ENCODE measurements at places on chromosomes 12 and 14.

DNA sequence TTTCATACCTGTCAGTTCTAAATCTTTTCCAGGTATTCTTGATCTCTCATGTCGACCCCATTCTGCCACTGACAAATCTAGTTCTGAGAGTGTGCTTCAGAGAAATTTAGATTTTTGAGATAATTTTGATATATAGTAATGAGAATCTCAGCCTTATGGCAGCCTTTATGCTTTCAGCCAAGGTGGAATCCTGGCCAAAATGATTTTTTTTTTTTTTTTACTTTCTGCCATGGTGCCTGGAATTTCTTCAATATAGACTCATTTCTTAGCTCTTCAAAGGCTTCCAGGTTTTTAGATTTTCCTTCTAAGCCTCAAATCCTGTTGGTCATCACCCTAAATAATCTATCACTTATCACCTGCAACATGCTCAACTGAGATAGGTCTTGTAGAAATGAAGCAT is 926.6 kb downstream of the NRXN3 start:
- DNase-seq: no peak

DNA sequence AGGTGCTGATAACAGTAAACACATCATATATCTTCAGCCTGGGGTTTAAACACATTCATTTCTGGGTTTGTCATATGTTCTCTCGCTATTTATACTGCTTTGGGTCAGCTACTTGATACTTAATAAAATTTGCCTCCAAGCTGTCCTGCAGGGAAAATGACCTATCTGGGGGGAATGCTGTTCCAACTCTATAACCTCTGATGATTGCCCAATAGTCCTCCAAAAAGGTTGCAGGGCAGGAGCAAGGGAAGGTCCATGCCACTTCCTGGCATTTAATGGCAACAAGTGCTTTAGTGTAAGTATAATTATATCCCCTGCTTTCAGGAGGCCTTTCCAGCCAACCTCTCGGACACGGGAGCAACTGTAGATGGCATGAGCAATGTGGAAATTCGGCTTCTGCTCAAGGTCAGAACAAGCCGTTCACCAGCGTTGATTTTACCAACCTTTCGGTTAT is 198.0 kb upstream of the EEA1 start:
- DNase-seq: no peak

DNA sequence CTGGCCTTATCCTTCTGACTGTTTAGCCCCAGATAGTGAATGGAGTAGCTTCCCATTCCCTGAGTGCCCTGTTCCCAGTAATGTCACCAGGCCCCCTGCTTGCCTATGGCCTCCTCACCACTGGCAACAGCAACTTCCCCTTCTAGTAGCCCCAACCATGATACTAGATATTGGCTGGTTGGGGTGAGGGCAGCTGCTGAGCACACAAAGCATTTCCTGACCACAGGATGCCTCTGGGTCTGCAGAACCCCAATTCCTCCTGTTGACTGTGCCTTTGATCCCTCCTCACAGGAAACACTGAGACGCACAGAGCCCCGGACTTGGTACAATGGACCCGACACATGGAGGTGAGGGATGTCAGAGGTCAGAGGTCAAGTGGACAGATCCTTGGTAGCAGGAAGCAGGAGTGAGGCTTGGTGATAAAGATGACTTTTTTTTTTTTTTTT is 597 bp downstream of the SOAT2 start:
- DNase-seq: no peak

- no peak for DNase-seq
These were observed 3.1 kb downstream of the DHRS2 start for GRCh38 chr14:23639048-23639890.

- no peak for DNase-seq
These were observed 19.9 kb downstream of the BDKRB2 start for GRCh38 chr14:96224480-96225096.

- peak; percentile 60 for DNase-seq
These were observed 29.1 kb upstream of the GCH1 start for GRCh38 chr14:54931598-54932340.

DNA sequence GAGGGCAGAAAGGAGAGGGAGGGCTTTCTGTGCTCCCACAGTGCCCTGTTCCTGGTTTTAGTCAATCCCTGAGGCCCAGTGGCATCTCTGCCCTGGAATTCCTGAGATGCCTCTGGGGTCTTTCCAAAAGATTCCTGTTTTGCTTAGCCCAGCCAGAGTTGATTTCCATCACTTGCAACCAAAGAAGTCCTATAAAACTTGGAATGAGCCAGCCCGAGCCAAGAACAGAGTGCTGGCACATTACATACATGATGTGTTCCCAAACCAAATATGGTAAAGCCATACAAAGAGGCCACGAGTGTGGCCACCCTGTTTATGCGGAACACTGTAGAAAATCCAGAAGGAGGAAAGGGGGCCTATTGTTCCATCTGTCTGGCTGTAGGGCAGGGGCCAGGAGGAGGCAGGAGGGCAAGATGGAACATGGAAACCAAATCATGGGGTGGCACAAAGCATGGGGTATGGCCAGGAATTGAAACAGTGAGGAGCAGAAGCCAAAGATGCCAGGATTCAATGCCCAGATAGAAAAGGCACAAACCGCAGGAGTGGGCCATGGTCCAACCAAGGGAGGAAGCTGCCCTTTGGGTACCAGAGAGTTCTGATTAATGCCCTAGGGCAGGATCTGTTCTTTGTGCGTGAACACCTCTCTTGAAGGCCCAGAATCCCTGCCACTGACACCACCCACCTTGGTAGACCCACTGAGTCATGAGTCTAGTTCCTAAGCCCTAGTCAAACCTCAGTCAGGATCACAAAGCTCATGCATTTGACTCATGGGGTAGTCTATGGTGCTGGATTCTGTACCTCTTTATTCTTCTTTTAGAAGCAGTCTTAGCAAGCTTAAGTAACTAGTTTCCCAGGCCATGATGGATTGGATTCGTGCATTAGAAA is 75.2 kb downstream of the LRRC74A start:
- DNase-seq: no peak

DNA sequence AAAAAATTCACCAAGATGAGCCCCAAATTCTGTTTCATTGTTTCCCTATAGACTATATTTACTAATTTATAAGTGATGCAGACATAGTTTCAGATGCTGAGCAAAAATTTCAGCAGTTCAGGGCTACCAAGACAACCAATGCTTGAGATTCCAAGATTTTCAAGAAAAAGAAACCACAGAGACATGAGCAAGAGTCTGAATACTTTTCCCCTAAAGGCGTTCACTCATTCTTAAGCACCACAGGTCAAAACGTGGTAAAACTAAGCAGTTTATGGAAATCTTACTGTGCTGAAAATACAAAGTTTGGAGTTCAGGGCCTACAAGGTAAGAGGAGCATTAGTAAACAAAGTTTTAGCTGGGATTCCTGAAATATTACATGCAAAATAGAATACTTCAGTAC is 221.2 kb downstream of the KCNH5 start:
- DNase-seq: no peak

DNA sequence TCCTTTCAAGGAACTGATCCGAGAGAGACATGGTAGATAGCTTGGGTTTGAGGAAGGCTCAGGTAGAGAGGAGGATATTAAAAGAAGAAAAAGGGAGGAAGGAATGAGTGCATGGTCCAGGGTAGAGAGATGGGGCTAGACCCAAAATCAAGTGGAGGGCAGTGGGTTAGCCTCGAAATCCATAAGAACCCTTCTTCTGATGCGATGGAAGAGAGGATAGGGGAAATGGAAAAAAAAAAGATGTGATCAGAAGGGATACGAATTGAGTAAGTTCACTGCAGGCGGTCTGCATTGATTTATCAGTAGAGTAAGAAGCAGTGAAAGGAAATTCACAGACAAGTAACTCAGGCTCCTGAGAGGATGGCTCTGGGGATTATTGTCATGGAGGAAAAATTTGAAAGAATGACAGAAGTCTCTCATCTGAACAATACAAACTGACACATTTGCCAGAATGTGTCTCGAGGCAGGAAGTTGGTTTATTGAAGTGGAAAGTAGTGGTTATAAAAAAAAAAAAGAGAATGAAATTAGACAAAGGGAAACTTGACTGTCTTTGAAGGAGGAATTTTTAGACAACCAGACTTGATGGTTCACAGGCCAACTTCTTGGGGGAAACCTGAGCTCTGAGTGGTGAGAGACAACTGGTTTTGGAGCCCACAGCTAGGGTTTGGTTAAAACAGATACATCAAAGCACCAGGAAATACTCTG is 10.2 kb downstream of the PPFIBP1 start:
- no peak for DNase-seq

- no peak for DNase-seq
These were observed 950.9 kb downstream of the DIO2 start for GRCh38 chr14:79260406-79260805.

DNA sequence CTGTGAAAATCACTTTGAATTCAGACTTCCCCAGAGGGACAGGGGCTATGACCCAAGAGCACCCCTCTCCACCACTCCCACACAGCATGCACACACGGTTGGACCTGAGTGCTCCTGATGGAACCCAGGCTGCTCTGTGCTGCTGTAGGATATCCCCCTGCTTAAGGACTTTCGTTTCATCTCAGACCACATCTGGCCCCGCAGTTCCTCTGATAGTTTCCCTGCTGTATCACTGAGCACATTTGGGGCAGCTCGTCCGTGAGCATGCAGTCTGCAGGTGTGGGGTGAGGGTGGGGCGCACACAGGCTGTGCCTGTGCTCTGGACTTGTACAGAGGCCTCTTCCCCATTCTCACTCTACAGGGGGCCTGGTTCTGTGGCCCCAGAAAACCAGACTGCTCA is 345.2 kb upstream of the FKBP4 start:
- DNase-seq: no peak

- peak; percentile 26 for DNase-seq
These were observed 101.2 kb upstream of the STXBP6 start for GRCh38 chr14:25150934-25151790.

DNA sequence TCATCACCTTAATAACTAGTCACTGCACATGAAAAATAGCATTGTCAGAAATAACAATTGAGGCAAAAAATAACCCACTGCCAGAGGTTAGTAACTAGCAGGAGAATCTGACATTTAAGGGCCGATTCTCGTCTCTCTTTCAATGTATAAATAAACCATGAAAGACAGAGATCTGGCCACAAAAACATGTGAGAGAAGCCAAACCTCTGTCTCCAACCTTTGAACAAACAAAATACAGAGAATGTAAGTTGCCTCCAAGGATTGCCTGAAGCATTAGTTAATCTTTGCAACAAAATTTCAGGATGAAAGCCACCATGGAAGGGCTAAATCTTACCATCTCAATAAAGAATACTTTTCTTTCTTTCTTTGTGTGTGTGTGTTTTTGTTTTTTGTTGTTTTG is 257.4 kb upstream of the TMTC1 start:
- DNase-seq: no peak

GRCh38 chr14:104953097-104953496 is 25.1 kb downstream of the AHNAK2 start:
- DNase-seq: no peak

- no peak for DNase-seq
These were observed 209.0 kb upstream of the NUDT4 start for GRCh38 chr12:93168751-93169150.

- DNase-seq: peak; percentile 30
These were observed 585.6 kb upstream of the MIS18BP1 start for GRCh38 chr14:45838597-45838996.

DNA sequence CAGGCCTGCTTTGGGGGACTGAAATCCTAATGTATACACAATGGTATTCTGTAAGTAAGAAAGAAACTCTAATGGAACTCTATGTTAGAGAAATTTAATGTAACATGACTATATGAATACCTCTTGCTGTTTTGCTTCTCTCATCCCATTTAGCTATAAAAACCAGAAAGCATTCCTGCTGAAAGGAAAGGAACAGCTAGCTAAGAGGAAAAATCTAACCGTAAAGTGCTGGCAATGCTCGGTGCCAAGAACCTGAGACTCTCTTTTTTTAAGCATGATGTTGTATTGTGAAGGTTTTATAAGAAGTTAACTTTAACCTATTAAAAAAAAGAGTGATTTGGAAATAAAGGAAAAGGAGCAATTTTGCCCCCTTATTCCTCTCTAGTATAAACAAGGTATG is 75.6 kb upstream of the DACT1 start:
- DNase-seq: no peak

DNA sequence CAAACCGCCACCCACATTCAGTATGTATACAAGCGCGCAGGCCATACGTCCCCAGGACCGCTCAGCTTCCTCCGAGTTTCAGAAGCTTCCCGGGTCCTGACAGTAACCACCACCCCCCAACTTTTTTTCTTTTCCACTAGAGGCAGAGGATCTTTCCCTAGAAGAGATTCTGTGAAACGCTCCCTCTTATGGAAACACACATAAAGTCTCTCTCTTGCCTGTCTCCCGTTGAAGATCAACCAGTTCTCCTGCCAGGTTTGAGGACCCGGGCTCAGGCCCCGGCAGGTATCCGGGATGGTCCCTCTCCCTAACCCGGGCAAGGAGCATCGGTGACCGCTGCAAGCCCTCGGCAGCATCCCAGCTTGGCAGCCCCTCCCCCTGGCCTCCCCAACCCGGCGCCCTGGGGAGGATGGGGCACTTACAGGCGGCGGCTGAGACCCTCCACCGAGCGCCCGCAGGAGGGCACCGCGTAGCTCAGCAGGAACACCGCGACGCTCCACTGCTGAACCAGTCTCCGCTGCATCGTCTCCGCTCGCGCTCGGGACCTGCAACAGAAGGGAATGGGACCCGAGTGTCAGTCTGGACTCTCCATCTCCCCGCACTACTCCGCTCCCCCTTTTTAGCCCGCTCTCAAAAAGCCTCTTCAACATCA is 3.4 kb downstream of the PTHLH start:
- peak; percentile 22 for DNase-seq

- no peak for DNase-seq
These were observed 71.2 kb downstream of the TNFAIP2 start for GRCh38 chr14:103194256-103195045.

DNA sequence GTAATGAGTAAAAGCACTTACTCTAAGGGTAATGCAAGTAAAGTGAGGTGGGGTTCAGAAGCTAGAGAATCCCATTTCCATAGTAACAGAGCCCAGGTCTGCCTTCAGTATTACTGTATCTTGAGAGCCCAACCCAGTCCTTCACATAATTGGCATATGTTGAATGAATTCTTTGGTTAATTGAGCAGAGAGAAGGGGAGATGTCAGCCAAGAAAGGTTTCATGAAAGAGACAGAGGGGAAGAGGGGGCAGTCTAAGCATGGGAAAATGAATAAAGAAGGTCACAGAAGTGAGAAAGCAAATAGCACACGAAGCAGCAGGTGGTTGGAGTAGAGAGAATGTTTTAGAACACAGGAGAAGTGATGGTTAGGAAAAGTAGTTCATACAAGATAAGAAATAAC is 371.1 kb downstream of the SEC23A start:
- no peak for DNase-seq

Measured in SK-N-DZ (cell line).